Mesothelial cell of epicardium (in vitro differentiated cells): ENCODE measurements at places on chromosomes 4 and X. TPM values are rescaled to one million over a fixed set of nuclear protein-coding genes. Genes with fewer than 3 reads are reported as not detected.

The MAGEA10 gene
- total RNA-seq: not detected in 3 replicates

The ETDB gene
- total RNA-seq: not detected in 3 replicates

- peak; percentile 25 for DNase-seq
Measured at GRCh38 chrX:103663981-103664762, 22.3 kb downstream of the MORF4L2 start.

GRCh38 chr4:128282516-128282915, 5.1 kb downstream of the PGRMC2 start:
- DNase-seq: no peak

DNA sequence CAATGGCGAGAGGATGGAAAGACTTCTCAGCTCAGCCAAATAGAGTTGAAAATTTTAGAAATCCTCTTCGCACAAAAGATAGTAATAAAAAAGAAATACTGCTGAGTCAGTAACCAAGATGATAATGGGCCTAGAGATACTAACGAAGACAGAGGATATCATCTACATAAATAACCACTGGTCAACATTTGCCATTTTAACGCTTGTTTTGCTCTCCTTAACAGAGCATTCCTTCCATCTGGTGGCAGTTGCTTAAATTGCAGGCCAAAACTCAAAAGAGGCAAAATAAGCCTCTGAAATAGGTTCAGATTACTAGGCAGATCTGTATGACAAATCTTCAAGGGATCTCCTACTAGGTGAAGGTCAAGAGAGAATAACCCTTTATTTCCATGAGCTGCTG, 51.7 kb upstream of the MCF2 start:
- DNase-seq: no peak

GRCh38 chrX:19072372-19072771, 49.9 kb downstream of the ADGRG2 start:
- DNase-seq: no peak

- DNase-seq: no peak
Measured at GRCh38 chr4:172173206-172173605, 360.0 kb downstream of the GALNTL6 start.

DNA sequence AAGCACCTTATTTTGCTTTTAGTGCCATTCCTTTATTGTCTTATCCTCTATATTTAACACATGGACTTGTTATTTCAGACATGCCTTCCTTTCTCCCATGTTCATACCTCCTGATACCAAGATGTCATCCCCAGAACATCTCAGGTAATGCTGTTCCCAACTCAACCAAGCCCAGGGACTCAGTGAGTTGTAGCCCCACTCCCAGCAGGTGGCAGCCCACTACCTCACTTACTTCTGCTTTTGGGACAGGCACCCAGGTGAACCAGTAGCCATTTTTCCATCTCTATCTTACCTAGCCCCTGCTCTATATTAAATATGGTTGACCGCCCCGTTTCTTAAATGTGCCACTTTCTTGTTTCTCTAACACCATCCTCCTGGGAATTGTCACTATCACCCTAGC, 199.0 kb downstream of the DCHS2 start:
- no peak for DNase-seq

DNA sequence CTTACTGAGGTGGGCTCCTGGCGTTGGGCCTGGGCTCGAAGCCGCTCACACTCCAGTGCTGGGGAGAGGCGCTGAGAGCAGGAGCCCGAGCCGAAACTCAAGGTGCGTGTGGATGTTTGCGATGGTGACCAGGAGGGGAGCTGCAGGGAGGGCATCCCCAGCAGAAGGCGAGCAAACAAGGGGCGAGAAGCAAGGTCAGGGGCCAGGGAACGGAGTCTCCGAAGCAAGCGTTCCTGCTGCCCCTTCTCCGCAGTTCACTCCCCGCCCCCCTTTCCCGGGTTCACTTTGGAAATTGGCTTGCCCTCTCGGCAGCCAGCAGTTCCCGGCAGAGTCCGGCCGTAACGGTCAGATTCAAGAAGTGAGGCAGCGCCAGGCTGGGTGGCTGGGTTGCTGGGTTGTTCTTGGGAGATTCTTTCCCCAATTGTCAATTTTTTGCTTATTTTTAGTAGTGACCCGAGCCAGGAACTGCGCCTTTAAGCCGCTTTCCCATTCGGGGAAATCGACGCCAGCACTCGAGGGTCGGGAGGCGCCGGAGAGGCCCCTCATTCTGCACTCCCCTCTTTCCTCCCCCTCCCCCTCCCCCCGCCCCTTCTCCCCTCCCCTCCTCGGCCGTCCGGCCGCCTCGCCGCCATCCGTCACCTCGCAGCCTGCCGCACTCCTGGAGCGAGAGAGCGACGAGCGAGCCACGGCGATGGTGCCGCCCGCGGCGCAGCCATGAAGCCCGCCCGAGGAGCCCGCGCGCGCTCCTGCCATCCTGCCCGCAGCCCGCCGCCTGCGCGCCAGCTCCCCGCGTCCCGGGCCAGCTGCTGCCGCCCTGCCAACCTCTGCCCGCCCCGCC, at the start of gene FRMPD3:
TSS of gene FRMPD3 (plus strand) at position 655 of the 838 bp plus-strand sequence. CDS start 76,937 bp downstream, outside the sequence.
- DNase-seq: no peak

- DNase-seq: no peak
Measured at GRCh38 chr4:98522636-98523395, 135.6 kb downstream of the TSPAN5 start.

DNA sequence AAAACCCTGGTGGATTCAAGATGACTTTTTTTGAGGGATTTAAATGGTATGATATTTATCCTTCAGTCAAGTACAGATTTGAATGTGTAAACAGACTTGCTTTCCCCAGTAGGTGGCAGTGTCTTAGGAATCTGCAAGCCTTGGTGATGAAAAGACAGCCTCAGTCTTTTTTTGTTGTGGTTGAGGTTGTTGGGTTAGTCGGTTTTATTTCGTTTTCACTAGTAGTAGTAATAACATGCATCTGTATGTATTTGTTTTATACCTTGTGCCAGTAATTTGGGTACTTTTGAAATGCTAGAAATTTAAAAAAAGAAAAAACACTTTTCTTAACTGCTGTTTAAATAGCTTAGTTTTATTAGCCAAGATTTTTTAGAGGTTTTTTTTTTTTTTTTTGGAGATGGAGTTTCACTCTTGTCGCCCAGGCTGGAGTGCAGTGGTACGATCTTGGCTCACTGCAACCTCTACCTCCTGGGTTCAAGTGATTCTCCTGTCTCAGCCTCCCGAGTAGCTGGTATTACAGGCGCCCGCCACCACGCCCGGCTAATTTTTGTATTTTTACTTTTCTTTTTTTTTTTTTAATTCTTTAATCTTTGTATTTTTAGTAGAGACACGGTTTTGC, 39.2 kb downstream of the COPS4 start:
- no peak for DNase-seq
